GM13977 (cell line): ENCODE measurements at places on chromosomes 3 and 15.

DNA sequence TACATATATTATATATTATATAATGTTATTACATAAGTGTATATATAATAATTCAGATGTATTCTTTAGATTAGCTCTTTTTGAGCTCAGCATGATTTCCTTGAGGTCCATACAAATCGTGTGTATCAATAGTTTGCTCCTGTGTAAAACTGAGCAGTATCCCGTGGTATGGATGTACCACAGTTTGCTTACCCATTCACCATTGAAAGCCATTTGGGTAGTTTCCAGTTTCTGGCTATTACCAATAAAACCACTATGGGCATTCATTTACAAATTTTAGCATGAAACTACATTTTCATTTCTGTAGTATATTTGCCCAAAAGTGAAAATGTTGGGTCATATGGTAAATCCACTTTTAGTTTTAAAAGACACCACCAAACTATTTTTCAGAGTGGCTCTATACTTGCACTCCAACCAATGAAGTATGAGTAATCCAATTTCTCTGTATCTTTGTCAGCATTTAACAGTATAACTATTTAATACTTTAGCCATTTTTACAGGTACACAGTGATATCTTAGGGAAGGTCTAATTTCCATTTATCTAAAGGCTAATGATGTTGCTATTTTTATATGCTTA lies 1361.4 kb upstream of the GBE1 start:
- DNase-seq, result no peak

- DNase-seq, result no peak
Measured at GRCh38 chr3:51340013-51340829, 44.9 kb upstream of the MANF start.

DNA sequence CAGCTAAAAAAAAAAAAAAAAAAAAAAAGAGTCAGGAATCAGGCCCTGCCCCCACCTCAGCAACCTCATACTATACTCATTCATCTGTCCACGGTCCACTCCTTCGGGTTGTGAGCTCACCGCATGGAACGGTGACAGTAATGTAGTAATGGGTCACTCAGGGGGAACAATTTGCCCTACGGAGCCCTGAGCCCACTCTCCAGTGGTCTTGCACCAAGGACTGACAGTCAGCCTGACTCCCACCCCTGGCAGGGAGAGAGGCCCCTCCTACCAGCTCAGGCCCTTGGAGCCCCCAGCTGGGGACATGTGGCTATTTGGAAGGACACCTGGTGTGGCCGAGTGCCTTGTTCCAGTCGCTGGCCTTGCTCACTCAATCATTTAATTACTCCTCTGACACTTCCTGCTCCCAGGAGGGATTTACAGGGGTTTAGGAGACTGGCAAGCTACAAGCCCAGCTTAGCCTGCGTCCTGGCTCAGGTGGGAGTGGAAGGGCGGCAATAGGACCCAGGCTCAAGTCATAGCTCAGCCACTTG lies 19.9 kb upstream of the CACNA2D2 start:
- DNase-seq, result no peak

GRCh38 chr15:64892847-64893403 lies 18.8 kb upstream of the ANKDD1A start:
- DNase-seq, result no peak

DNA sequence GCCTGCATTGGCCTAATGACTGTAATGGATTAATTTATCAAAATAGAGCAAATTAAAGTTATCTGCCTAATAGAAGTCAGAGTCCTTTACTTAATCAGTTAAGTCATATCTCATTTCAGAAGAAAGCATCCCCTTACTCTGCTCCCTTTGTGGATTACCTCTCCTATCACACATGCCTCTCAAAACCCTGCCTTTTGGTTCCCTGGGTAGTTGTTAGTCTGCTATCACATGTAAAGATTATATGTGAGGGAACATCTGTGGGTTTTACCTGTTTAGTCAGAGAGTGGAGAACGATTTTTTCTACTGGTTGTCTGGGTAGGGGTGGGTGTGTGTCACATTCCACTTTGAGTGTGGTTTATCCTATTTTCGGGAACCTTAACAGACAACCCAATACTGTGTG lies 16.4 kb downstream of the UBE2E2 start:
- no peak for DNase-seq

- no peak for DNase-seq
Measured at GRCh38 chr3:13653631-13654279, 104.8 kb downstream of the FBLN2 start.
